ENCODE measurements at places on chromosomes 5 and 9.

DNA sequence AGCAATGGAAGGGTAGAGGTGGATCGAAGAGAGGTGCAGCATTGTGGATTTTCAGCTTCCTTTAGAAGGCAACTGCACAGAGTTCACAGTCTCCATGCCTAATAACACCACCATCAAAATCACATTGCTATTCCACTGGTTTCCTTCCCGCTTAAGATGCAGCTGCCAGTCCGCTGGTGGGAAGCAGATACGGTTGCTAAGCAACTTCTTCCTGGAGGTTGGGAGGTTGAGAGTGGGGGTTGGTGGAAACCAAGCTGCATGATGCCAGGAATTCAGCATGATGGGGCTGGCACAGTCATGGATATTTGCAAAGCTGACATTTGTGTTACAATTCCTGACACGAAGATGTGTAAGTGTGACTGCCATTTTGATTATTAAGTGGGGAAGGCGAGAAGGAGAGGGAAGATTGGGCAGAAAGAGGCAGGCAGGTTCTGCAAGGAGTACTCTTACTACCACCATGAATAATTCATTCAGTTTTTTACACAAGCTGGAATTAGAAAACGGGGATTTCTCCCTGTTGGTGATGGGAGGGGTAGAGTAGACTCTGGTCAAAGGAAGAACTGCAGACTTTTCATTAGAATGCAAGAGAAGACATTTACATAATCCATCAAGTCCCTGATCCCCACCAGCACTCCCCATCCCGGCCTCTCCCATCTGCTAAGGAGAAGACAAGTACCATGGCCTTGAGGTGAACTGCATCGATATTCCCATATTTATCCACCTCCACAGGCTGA is 87.5 kb downstream of the GLDC start:
- DNase-seq, result no peak

- no peak for DNase-seq
Measured at GRCh38 chr5:135894789-135895188, 852 bp downstream of the IL9 start.

DNA sequence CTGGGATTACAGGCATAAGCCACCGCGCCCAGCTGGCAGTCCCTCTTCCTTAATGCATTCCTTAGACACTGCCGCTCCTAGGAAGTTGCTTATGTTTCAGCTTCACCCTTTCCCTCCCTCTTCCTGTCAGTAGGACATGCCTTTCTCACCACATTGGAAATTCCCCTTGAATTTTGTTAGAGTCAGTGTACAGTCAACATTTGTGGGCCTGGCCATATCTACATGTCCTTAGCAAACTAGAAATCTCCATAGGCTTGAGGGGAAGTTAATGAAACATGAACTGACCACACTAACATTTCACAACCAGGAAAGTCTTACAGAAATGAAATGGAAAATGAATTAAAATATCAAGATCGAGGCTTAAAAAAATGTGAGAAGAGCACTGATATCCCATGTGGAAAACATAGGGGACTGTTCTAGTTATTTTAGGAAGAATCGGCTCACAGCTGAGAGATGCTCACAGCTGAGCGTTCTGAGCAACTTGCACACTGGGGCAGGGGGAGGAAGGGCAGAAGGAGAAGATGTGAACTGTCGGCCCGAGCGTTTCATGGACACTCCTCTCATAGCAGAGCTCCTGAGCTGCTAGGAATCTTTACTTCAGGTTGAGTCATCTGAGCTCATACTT is 21.1 kb upstream of the LVRN start:
- no peak for DNase-seq

- DNase-seq, result no peak
Measured at GRCh38 chr9:130500340-130501180, 55.8 kb downstream of the ASS1 start.

DNA sequence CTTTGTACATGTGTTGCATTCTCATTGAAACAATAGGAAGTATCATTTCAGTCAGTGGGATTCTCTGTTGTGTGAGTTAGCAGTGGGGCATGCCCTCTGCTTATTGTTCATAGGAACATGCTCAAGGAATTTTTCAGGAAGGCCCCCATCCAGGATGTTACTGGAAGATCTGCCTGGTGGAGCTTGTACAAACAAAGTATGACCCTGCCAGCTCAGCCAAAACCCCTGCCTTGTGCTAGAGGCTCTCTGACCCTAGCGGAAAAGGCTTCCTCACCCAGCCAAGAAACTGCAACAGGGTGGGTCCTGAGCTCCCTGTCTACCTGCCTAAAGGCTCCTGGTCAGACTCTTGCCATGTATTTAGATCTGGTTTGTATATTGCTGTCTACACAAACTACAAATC is 43.2 kb downstream of the MRRF start:
- no peak for DNase-seq

DNA sequence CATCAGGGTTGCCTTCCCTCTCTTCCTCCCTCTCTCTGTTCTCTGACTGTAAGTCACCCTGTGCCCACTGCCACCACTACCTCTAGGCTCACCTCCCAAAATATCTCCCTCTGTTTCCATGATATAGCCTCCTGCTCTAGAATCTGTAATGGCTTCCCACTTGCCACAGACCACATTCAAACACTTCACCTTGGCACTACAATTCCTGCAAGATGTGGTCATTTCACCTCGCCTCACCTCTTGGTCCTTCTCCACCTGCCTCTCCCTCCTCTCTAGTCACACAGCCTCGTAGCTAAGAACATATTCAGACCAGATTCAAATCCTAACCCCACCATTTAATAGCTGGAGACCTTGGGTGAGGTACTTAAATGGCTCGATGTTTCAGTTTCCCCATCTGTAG is 56.9 kb downstream of the SERINC5 start:
- no peak for DNase-seq

DNA sequence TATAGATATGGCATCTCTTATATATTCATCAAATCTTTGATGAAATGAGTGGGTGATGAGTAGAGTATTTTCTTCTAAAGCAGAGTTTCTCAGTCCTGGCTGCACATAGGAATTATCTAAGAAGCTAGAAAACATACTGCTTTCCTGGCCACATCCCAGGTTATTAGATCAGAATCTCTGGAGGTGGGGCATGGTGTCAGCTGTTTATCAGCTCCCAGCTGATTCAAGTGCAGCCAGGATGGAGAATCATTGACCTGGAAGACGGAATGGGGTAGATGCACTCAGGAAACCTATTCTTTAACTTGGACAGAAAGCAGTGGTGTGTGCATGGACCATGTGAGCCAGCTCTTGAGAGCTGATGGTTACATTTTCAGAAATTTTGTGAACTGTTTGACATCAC is 108.1 kb upstream of the IL6ST start:
- no peak for DNase-seq

- DNase-seq, result no peak
Measured at GRCh38 chr5:111735583-111736270, 21.3 kb downstream of the NREP start.

GRCh38 chr5:6590581-6590980 is 42.3 kb downstream of the NSUN2 start:
- DNase-seq, result no peak

DNA sequence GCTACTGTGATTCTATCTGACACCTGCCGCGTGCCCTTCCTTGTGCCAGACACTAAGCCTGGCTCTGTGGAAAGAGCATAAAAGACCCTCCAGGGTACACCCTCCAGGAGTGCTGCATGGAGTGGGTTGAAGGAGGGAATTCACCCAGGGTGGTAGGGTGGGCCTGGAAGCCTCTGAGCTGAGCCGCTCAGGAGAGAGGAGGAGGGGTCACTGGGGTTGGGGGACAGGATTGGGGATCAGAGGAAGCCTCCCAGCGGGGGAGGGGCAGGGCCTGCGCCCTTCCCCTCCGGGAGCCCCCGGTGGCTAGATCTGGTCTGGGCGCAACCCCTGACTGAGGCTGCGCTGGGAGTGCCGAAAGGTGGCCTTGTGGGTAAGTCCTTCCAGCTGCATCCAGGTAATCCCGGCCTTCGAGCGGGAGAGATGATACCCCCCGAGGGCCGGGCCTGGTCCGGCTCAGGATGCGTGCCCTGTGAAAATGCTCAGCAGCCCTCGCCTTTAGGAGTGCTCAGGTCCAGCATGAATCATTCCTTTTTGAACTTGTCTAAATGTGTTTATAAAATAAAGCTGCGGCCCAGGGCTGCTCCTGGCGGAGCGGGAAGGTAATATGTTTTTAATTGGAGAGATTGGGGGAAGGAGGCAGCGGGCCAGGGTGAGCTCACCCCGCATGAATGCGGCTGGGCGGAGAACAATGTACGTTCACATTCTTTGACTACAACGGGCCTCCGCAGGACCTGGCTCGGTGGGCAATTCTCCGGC is 118.1 kb upstream of the SMIM23 start:
- DNase-seq, result no peak

GRCh38 chr9:33249983-33250382 is 10.0 kb downstream of the SPINK4 start:
- DNase-seq, result no peak

DNA sequence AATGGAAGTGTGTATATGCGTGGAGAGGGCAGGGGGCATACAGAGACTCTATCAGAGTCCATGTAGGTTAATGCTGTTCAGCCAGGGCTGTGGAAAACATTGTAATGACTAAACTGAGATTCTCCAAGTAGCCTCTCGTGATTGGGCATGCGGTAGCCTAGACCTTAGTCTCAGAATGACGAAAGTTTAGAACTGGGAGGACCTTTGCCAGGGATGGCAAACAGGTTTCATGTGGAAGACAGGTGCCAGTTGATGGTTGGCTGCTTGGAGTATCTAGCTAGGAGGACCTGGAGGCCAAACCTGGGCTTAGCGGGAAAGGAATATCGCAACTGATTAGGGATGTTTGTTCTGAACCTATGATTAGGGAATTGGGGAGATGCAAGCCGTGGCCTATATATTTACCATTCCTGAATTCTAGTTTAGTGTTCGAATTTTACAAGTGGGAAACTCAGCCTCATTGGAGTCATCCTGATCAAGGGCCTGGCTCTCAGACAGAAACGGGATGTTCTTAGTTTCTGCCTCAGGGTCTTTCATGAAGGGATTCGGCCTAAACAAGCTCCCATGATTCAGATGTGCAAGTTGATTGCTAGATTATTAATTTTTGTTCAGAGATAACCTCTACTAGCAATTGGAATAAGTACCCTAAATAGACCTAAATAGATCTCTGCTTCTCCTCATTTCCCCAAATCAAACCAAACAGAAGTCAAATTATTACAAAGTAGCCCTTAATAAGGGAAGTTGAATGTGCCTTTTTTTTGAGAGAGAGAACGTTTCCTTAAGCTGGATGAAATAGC is 26.8 kb upstream of the TJP2 start:
- peak; percentile 16 for DNase-seq

- DNase-seq, result peak; percentile 73
Measured at GRCh38 chr5:777756-778161, 6.8 kb downstream of the ZDHHC11B start.

GRCh38 chr9:75739884-75740611 is 150.4 kb upstream of the PCSK5 start:
- DNase-seq, result no peak

DNA sequence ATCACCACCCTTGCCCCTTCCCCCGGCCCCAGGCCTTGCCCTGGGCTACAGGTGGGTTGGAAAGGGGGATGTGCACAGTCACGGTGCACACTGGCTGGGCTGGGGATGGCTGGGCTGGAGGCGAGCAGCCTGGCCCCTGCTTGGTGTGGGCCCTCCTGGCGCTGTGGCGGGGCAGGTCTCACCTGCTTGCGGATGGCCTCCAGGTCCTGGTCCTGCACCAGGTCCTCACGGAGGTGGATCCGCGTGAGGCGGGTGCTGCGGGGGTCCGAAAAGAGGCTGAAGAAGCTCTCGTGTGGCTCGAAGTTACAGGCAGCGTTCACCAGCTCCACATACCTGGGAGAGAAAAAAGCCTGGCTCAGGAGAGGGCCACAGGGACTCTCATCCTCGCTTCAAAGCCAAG is 18.1 kb downstream of the ZER1 start:
- DNase-seq, result no peak

DNA sequence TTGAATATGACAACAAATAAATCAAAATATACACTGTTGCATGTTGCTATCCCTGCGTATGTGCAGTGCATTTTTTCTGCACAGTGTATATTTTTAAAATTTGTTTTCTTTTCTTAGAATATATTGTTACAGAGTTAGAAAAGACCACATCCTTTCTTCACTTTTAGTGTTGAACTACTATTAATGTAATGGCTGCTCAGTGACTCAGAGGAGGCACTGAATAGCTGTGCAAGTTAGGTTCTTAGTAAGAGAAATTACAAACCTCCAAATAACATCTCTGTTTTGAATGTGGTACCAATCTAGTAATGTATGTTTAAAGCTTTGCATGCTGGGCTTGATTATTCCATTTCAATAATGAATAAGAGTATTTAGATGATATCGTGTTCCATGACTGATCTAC is 208.9 kb upstream of the PRR16 start:
- no peak for DNase-seq

DNA sequence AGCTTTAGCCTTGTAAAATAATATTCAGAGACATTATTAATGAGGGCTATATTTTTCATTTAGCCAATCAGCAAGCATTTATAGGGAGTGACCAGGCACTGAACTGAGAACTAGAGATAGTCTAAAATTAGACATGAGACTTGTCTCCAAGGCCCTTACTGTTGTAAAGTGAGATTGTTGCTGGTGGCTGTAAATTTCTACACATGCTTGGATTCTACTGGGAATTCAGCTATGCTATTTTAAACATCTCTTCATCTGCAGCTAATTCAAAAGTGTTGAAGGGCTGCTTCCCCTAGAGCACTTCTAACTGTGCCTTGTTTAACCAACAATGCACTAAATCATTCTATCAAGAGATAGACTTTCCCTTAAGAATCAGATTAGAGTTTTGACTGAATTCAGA is 67.4 kb downstream of the CHSY3 start:
- DNase-seq, result no peak

DNA sequence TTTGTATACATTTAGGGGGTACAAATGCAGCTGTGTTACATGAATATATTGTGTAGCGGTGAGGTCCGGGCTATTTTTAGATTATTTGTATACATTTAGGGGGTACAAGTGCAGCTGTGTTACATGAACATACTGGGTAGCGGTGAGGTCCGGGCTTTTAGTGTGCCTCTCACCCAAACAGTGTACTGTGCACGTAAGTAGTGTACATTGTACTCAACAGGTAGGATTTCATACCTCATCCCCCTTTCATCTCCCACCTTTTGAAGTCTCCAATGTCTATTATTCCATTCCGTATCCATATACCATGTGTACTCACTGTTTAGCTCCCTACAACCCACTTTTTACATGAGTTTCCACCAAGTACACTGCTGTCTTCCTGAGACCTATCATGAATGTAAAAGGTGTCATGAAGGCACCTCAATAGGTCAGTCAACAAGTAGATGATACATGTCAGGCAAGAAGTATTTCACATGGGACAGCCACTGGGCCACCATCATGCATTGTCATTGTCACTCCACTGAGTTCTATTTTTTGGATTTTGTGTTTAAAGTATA is 27.7 kb downstream of the SKP1 start:
- no peak for DNase-seq

- DNase-seq, result no peak
Measured at GRCh38 chr5:159504106-159504856, 174.0 kb upstream of the IL12B start.
